ENCODE measurements at places on chromosomes 13 and 19.

- no peak for DNase-seq
Measured at GRCh38 chr19:45785781-45786532, 3.7 kb upstream of the DMPK start.

- no peak for DNase-seq
Measured at GRCh38 chr13:111215081-111216047, 100.3 kb downstream of the ARHGEF7 start.

- no peak for DNase-seq
Measured at GRCh38 chr13:73141292-73141771, 82.5 kb downstream of the KLF5 start.

- DNase-seq: no peak
Measured at GRCh38 chr19:50290775-50291174, 38.4 kb downstream of the KCNC3 start.

- DNase-seq: no peak
Measured at GRCh38 chr19:48668332-48668731, 4.5 kb downstream of the NTN5 start.

GRCh38 chr19:29873024-29873800, 61.4 kb downstream of the CCNE1 start:
- peak; percentile 52 for DNase-seq

- no peak for DNase-seq
Measured at GRCh38 chr19:30034321-30034720, 92.3 kb downstream of the URI1 start.

GRCh38 chr13:24267801-24268200, 41.6 kb upstream of the C1QTNF9 start:
- DNase-seq: no peak

DNA sequence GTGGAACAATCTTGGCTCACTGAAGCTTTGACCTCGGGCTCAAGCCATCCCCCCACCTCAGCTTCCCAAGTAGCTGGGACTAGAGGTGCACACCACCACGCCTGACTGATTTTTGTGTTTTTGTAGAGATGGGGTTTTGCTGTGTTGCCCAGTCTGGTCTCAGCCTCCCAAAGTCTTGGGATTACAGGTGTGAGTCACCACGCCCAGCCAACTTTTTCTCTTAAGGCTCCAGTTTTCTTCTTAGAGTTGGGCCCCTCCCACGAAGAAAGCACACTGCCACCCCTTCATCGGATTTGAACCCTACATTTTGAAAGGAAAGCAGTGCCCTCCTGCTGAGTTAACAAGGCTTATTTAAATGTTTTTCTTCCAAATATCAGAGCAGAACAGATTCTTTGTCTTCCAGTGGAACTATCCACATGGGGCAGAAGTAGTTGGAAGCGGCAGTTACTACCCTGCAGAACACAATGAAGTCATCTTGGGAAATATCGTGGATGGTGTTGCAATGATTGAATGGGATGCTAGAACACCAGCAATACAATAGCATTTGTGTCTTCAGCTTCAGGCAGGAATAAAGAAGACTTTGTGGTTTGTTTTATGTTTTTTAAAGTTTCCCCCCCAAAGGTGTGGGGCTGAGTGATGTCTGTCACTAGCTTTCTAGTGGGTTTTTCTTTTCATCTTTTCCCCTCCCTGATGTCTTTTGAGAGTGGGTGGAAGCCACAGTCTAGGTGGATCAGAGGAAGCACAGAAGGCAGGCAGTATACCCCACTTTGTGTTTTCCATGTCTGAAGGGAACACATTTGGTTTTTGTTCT, 8.9 kb downstream of the ACTN4 start:
- DNase-seq: no peak

DNA sequence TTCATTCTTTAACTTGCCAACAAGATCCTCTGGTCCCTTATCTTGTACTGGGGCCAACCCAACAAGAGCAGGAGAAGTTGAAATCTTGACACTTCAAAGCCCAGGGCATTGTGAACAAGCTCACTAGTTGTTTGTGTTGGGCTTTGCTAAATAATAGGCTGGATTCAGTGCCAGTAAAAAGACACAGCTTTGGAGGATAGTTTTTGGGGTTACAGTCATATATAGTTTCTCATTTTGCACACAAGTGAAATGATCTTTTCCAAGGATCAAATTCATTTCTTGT, 30.3 kb upstream of the LRCH1 start:
- no peak for DNase-seq

- no peak for DNase-seq
Measured at GRCh38 chr13:30346789-30347167, 39.4 kb upstream of the KATNAL1 start.

GRCh38 chr13:103866048-103866447, 799.8 kb upstream of the SLC10A2 start:
- no peak for DNase-seq

DNA sequence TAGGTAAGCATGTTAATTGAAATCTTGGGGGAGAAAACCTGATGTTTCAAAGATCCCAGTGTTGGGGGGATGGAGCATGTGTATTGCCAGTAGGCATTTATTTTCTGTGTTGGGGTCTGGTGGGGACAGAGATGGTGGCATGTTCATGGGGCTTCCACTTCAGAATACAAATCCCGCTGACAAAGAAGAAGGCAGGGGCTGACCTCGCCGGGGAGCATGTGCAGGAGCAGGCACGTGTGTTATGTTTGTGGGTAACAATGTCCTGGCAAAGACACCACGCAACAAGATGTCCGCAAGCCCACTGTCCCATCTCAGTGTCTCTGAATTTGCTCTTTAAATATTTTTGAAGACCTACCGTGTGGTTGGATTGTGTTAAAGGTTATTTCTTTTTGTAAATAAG, 164.5 kb downstream of the TEX29 start:
- DNase-seq: no peak

GRCh38 chr19:45056831-45057230, 18.0 kb downstream of the CLASRP start:
- DNase-seq: no peak

GRCh38 chr19:6678690-6679109, 8.7 kb upstream of the TNFSF14 start:
- DNase-seq: no peak

GRCh38 chr13:103033999-103034398, 32.2 kb downstream of the SLC10A2 start:
- no peak for DNase-seq

- DNase-seq: no peak
Measured at GRCh38 chr19:45645068-45645630, 6.0 kb upstream of the EML2 start.

DNA sequence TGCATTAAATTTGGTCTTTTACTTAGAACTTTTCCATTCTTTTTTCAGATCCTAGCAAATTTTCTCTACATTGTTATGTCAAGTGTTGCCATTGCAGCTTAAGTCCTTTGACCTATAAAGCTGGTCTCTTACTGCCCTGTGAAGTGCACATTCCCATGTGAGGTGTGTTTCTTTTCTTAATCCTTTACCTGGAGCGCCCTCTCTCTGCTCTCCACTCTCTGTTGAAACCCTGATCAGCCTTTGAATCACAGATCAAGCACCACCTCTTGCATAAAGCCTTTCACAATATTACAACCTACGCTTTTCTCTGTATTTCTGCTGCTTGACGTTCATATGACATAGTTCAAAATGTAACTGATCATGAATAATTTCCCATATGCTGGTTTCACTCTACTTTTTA, 84.8 kb downstream of the PCDH17 start:
- peak; percentile 9 for DNase-seq

DNA sequence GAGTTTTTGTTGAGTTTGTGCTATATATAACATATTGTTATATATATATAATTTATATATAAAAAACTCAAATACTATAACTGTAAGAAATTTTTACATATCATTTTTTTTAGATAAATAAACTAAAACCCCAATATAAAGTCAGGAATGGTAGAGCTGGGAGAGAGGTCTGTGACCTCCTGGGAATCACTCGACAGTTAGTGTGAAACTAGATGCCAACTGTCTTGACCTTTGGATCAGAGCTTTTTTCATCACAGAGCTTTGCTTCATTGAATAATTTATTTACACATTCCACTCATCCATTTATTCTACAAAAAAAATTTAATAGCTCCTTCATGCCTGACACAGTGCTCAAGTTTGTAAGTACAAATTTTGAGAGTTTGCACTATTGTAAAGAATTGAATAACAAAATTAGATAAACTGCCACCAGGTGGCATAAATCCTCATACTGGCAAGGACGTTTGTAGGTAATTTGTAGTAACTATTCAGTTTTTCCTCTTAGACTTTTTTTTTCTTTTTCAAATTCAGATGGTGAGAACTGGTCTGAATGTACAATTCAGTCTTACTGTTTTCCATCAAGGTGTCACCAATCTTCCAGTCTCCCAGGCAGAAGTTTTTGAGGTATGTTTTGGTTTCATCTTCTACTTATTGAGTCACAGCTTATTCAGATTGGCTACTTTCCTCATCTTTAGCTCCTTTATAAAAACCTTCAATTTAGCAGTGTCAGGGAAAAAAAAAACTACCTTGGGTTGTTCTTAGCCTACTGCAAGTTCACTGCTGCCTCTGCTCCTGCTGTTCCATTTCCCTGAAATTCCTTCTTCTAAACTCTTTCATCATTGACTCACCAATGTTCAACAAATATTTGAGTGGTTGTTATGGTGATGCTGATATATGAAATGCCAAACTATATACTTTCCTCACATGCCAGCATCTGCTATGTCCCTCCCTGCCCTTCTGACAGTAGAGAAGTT, 28.7 kb downstream of the LACC1 start:
- DNase-seq: peak; percentile 41

GRCh38 chr19:47681936-47682335, 31.3 kb upstream of the EHD2 start:
- DNase-seq: no peak

GRCh38 chr19:40217027-40217810, 965 bp downstream of the TTC9B start:
- DNase-seq: peak; percentile 82

GRCh38 chr13:97327086-97327485, 105.0 kb downstream of the MBNL2 start:
- no peak for DNase-seq

DNA sequence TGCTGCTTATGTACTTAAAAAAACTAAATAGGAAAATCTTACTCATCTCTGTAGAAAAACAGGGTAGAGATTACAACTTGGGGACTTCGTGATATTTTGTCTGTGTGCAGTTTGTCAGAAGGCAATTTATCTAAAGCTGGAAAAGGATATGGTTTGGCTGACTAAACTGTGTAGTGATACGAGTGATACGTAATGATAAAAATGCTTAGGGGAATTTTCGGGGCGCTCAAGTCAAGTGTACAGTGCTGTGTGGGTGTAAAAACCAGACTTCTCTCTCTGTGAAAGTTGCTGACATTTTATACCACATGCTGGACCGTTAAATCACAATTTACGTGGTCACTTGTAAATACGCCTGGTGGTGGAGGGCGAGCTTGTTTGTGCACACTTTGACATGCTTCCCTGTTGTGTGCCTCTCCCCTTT, 221.7 kb downstream of the KCNRG start:
- DNase-seq: no peak

DNA sequence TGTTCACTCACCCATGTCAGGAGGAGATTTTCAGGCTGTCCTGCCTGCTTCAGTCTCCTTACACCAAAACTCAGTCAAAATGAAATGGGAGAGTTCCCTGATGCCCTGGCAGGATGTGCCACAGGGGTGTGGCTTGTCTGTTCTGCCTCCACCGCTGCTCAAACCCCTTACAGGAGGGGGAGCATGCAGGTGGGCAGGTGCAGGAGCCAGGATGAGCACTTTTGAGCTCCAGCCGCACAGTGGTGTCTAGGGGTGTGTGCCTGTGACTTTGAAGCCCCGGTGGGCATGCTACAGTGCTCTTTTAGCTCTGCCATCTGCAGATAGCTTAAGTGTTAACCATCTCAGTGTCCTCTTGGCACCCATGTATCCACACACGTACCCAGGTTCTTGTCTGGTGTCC, 71.9 kb upstream of the IPO5 start:
- no peak for DNase-seq

- DNase-seq: no peak
Measured at GRCh38 chr13:22536851-22537250, 643.9 kb upstream of the SGCG start.

- DNase-seq: no peak
Measured at GRCh38 chr13:31199527-31199848, 287 bp upstream of the B3GLCT start.

GRCh38 chr13:92716749-92717148, 509.9 kb upstream of the GPC6 start:
- no peak for DNase-seq

- DNase-seq: no peak
Measured at GRCh38 chr13:111662451-111662850, 342.0 kb downstream of the TEX29 start.

DNA sequence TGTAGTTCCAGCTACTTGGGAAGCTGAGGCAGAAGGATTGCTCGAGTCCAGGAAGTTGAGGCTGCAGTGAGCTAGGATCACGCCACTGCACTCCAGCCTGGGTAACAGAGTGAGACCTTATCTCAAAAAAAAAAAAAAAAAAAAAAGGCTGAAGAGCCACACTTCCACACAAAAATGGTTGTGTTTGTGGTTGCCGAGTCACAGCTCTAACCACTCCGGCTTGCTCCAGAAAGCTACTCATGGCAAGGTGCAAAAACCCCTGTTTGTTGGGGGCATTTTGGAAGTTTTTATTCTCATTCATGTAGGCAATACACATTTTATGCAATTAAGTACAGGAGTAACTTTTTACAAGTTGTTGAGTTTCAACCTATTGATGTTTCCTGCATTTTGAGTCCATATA, 93.5 kb downstream of the INSR start:
- DNase-seq: no peak

DNA sequence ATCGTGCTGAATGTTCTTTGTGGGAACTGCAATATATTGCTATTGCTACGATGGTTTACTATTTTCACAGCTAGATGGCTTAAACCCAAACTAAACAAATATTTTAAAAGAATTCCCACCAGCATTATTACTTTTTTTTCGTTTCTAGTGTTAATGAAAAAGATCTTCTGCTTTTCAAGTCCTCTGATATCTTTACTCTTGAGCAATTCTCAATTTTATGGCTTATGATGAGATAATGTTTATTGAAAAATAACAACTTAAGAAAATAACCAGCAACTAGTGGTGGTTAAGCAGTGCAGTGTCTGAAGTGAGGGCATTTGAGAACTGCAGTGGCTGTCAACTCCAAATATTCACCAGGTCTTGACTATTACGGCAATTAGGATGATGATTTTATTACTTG, 360.4 kb downstream of the ENOX1 start:
- no peak for DNase-seq

GRCh38 chr13:21796775-21797514, 126.1 kb downstream of the FGF9 start:
- no peak for DNase-seq

GRCh38 chr13:101473458-101473857, 21.0 kb downstream of the ITGBL1 start:
- DNase-seq: no peak

GRCh38 chr19:50551034-50551714, 17.1 kb downstream of the LRRC4B start:
- no peak for DNase-seq

GRCh38 chr13:78398743-78399410, 204.5 kb downstream of the POU4F1 start:
- no peak for DNase-seq

- DNase-seq: no peak
Measured at GRCh38 chr19:21143428-21143827, 1.6 kb downstream of the ZNF431 start.

- no peak for DNase-seq
Measured at GRCh38 chr13:40205771-40206240, 460.6 kb downstream of the FOXO1 start.

- DNase-seq: peak; percentile 99
Measured at GRCh38 chr19:41175801-41176777, 16.9 kb upstream of the CYP2S1 start.

Measured in LoVo (cell line).